ENCODE measurements at places on chromosomes 13 and 19.

- no peak for DNase-seq
These were observed 35.6 kb downstream of the TNFRSF19 start for GRCh38 chr13:23605831-23606230.

- DNase-seq: no peak
These were observed 592 bp downstream of the CLPTM1 start for GRCh38 chr19:44955505-44956439.

DNA sequence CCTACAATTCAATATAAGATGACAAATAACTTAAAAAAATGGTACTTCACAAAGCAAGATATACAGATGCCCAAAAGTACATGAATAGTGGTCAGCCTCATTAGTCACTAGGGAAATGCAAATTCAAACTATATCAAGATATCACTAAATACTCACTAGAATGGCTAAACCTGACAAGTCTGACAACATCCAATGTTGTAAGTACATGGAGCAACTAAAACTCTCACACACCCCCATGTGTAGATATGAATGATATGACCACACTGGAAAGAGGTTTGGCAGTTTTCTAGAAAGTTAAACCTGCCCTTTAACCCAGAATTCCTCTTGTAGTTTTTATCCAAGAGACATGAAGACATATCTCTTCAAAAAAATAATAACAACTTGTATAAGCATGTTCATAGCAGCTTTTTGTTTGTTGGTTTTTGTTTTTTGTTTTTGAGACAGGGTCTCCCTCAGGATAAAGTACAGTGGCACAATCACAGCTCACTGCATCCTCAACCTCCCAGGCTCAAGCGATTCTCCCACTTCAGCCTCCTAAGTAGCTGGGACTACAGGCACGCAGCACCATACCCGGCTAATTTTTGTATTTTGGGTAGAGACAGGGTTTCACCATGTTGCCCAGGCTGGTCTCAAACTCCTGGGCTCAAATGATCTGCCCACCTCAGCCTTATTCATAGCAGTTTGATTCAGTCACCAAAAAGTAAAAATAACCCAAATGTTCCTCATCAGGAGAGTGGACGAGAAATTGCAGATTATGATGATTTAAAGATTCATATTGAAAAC lies 55.1 kb downstream of the RFX2 start:
- DNase-seq: no peak

DNA sequence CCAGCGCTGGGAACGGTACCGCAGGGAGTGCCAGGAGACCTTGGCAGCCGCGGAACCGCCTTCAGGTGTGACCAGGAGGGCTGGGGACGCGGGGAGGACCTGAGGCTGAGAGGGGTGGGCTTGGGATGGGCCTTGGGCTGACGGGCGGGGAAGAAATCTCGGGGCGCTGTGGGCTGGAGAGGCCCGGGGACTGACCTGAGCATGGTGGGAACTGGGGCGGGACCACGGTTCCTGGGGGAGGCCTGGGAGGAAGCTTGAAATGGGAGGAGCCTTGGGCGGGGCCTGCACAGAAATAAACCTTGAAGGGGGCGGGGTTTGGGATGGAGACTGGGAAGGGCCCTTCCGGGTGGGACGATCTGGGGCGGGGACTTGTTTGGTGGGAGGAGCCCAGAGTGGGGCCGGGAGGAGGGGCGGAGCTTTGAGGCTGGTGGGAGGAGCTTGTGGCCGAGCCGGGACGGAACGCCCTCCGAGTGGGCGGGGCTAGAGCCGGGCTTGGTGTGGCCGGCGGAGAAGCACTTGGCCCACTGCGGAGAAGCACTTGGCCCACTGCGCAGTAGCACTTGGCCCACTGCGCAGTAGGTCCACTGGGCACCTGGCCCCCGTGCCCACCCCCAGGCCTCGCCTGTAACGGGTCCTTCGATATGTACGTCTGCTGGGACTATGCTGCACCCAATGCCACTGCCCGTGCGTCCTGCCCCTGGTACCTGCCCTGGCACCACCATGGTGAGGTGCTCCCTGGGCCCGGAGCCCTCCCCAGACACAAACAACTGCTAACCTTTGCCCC lies 2.8 kb downstream of the GIPR start:
- DNase-seq: no peak

- DNase-seq: no peak
These were observed 1721.8 kb upstream of the SPRY2 start for GRCh38 chr13:82062772-82063171.

DNA sequence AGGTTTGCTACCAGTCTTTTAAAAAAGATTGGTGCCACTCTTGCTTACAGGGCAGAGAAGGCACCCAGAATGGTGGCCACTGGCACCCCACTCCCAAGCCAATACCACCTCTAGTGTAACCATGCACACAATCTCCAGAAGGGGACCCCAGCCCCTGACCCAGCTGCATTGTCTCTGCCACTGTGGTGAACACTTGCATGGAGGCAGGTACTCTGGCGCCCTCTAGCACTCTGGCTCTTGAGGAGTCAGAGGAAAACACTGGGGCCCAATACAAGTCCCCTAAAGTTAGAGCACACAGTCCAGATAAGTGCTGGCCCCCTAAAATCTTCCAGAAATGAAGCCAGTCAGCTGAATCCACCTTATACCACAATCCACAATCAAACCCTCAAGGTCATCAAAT lies 6.0 kb downstream of the ERVV-1 start:
- DNase-seq: no peak

GRCh38 chr13:40528881-40529280 lies 137.6 kb downstream of the FOXO1 start:
- no peak for DNase-seq

- DNase-seq: no peak
These were observed 533.0 kb downstream of the MYO16 start for GRCh38 chr13:109162248-109163036.

DNA sequence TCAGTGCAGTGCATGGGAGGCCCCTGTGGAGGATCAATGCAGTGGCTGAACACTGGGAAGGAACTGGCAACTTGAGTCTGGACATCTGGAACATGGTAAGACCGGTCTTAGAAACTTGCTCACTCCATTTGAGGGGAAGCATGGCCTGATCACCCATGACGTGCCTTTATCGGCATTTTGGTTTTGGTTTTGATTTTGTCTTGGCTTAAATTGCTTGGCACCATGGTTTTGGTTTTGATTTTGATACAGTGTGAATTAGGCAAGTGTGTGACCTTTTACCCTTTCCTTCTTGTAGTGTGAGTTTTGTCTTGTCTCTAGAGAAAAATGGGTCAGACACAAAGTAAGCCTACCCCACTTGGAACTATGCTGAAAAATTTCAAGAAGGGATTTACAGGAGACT lies 77.3 kb downstream of the ZNF486 start:
- no peak for DNase-seq

- no peak for DNase-seq
These were observed 5.8 kb upstream of the HCN2 start for GRCh38 chr19:583968-584239.

- DNase-seq: no peak
These were observed 14.8 kb upstream of the CCNP start for GRCh38 chr19:40241125-40241808.

DNA sequence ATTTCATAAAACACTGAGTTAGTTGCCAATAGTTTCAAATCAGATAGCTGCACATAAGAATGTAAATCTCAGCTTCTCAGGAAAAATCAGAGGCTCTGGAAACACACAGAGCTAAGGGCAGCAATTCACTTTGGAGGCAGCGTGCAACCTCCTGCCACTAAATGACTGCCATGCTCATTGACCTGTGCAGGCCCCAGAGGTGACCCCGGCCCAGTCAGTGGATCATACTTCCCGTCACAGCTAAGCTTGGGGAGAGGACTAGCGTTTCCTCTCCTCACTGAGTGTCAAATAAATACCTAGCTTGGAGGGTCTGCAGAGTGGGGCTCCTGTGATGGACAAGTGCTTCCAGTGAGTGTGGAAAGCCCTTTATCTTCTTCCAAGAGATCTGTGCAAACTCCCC lies 67.2 kb downstream of the UQCRFS1 start:
- DNase-seq: no peak

- no peak for DNase-seq
These were observed 13.1 kb upstream of the FOXO1 start for GRCh38 chr13:40679480-40679985.

DNA sequence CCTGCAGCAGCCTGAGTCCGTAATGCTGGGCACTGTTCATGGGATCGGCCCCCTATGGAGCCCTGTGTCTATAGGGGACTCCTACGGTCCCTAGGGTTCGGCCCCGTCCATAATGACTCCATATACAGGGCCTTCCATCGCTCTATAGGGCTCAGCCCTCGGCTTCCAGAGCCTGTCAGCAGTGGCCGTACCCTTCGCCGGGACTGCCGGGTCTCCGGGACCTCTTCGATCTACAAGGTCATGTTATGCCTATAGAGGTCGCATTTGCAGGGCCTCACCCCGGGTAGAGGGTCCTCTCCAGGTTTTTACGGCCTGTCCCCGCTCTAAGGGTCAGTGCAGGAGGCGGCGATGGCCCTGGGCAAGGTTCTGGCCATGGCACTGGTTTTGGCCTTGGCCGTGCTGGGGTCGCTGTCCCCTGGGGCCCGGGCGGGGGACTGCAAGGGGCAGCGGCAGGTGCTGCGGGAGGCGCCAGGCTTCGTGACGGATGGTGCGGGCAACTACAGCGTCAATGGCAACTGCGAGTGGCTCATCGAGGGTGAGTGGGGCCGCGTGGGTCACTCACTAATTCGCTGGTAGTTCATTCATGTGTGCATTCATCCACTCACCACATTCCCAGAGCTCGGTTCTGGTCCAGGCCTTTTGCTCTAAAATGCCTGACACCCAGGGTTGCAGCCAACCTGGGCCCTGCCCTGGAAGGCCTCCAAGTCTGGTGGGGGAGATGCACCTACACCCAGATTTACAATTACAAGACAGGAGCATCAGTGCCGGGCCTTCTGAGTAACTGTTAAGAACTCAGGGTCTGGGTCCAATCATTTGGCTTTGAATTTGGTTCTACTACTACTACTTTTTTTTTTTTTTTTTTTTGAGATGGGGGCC lies 699 bp downstream of the MEGF8 start:
- no peak for DNase-seq

DNA sequence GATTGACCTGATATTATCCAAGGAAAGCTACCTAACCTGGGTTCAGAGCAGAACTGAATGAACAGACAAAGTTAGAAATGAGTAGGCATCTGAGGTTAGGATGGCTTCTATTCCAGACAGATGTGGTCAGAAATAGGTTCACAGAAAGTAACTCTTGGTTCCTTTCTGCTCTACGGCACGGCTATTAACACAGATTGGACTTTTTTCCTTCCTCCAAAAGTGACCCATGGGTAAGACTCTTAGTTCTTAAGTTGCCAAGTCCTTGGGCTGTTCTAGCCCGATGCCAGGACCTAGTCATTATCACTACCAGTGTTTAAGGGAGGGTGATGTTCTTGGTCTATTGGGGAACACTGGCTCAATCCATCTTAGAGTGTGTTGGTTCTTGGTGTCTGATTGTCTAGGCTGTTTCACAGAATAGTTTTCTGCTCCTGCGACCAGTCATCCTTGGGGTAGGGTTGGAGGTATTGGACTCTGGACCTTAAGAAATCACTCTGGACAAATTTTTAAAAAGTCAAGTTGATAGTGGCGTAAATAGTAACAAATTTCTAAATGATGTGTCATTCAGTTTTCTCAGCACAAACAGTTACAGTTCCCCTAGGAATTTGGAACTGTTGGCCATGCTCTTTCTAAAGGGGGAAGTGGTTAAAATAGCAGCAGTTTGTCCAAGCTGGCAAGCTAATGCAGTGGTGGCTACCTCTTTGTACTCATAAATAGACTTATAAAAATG lies 60.1 kb upstream of the MYCBP2 start:
- no peak for DNase-seq

DNA sequence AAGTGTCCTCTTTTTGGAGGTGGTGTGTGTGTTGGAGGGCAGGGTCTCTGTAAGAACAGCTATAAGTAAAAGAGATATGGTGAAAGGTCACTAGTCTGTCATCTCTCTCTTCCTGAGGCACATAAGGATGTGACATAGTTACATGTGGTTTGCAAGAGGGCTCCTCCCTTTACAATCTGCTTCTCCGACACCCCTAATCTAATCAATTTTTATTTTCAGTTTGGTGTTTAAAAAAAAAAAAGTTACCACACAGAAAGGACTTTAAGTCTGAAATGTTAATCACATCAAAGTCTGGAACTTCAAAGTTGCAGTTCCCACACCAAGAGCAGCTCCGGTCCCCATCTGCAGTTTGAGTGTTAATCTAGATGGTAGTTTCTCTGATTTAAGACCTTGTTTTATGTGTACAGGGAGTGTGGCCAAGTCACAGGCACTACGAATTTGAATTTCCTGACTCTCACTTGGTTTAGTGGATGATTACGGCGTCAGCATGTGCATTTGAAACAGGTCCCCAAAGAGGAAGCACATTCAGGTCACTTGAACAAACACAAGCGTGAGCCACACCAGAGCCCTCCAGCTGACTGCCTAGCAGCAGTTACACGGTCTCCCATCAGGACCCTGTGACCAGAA lies 53.1 kb downstream of the FOXO1 start:
- no peak for DNase-seq

- DNase-seq: no peak
These were observed 318.8 kb downstream of the SPRY2 start for GRCh38 chr13:80022146-80022545.

DNA sequence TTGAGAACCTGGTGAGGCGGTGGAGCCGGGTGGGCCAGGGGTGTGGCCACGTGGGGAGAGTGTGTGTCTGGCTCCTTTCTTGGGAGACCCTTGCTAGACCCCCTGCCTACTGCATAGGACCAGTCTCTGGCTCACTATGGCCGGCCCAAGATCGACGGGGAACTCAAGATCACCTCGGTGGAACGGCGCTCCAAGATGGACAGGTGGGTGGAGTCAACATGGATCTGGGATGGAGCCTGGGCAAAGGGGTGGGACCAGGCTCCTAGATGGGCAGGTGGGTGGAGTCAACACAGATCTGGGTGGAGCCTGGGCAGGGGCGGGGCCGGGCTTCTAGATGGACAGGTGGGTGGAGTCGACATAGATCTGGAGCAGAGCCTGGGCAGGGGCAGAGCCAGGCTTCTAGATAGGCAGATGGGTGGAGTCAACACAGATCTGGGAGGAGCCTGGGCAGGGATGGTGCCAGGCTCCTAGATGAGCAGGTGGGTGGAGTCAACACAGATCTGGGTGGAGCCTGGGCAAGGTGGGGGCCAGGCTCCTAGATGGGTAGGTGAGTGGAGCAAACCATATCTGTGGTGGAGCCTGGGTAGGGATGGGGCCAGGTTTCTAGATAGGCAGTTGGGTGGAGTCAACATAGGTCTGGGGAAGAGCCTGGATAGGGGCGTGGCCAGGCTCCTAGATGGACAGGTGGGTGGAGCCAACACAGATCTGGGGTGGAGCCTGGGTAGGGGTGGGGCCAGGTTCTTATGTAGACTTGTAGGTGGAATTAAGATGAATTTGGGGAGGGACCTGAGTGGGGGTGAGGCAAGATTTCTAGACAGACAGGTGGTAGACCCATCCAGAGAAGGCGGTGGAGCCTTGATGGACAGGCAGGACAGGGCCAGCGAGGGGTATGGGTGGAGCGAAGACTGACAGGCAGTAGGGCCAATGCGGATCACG lies 56.5 kb downstream of the VAV1 start:
- no peak for DNase-seq

Measured in DMS 273 treated with DMSO at 0.1 percent for 48 hours (cell line).